NCI-H2029 (cell line): ENCODE measurements at places on chromosomes 13 and 19.
A peak's percentile ranks its signal among the peaks of the same experiment; 100 is the strongest.

- DNase-seq: no peak
These were observed 28.7 kb upstream of the SLC7A10 start for GRCh38 chr19:33254245-33254824.

- DNase-seq: no peak
These were observed 59.3 kb upstream of the WDFY2 start for GRCh38 chr13:51524829-51525566.

DNA sequence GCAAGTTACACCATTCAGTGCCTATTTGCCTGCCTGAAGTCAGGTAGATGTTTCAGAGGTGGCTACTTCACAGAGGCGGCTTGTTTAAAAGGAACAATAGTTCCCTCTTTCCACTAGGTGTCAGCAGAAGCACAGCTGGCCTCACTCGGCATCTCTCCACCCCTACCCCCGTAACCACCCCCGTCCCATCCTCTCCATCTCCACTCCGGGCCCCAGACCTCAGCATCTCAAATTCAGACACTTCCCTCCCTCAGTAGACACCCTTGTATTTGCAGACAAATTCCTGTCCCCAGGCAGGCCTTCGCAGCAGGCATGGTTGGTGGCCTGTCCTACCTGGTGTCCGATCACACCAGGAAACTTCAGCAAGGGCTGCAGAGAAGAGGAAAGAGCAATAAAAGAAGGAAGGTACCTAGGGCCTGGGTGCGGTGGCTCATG lies 9.1 kb upstream of the DPP9 start:
- DNase-seq: peak; percentile 55

DNA sequence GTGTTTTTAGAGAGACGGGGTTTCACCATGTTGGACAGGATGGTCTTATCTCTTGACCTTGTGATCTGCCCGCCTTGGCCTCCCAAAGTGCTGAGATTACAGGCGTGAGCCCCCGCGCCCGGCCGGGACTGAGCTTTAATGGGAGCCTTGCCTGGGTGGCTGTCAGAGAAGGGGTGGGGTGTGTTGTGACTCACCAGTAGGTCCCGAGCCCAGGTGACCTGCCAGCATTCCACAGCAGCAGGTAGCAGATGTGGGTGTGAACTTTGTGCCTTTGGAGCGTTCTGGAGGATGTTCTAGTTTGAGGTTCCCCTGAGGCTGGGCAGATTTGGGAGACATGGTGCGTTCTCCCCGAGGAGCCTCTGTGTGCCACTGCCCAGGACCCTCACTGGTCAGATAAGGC lies 7.1 kb upstream of the EPN1 start:
- DNase-seq: no peak

GRCh38 chr13:98083507-98083906 lies 59.4 kb upstream of the FARP1 start:
- no peak for DNase-seq

DNA sequence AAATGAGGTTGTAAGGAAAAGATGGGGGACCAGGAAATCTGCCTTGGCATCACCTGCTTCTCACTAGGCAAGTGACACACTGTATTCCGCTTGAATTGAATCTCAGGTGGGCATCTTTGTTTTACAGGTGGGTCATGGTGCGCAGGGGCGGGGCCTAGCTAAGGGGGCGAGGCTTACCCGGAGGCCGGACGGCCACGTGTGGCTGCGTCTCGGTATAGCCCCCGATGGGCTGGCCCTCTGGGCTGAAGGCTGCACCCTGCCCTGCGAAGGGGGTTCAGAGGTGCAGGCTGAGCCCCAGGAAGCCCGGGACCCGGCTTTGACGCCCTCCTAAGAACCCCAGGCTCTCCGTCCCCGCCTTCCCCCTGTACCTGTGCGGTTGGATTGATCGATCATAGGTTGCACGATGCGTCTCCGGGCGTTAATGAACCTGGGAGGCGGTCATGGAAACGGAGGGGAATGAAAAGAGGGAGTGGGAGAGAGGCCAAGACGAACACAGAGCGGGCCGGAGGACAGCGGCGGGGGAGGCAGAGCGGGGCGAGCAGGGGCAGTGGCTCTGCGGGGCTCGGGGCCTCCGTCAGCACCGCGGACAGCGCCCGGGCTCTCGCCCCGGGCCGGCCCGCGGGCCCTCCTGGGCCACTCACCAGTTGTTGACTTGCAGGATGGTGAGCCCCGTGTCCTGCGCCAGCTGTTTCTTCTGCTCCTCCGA lies 12.5 kb downstream of the MEIS3 start:
- no peak for DNase-seq

- DNase-seq: no peak
These were observed 15.2 kb downstream of the EPN1 start for GRCh38 chr19:55690109-55690768.

GRCh38 chr13:22262001-22262885 lies 591.4 kb downstream of the FGF9 start:
- no peak for DNase-seq

- DNase-seq: no peak
These were observed 27.3 kb downstream of the TM9SF2 start for GRCh38 chr13:99528547-99528946.

DNA sequence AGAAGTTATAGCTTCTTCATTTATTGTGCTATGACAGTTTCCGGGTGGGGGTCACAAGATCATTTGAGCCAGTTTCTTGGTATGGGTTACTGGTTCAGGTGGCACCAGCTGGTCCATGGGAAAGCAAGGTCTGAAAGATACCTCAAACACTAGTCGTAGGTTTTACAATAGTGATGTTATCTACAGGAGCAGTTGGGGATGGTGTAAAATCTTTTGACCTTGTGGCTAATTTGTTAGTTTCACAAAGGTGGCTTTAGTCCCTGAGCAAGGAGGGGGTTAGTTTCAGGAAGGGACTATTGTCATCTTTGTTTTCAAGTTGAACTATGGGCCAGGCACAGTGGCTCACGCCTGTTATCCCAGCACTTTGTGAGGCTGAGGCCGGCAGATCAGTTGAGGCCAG lies 24.6 kb downstream of the CHST8 start:
- DNase-seq: no peak

GRCh38 chr19:38337360-38337653 lies 1.7 kb downstream of the CATSPERG start:
- DNase-seq: no peak

- no peak for DNase-seq
These were observed 2.1 kb upstream of the FBXO17 start for GRCh38 chr19:38977445-38978325.

DNA sequence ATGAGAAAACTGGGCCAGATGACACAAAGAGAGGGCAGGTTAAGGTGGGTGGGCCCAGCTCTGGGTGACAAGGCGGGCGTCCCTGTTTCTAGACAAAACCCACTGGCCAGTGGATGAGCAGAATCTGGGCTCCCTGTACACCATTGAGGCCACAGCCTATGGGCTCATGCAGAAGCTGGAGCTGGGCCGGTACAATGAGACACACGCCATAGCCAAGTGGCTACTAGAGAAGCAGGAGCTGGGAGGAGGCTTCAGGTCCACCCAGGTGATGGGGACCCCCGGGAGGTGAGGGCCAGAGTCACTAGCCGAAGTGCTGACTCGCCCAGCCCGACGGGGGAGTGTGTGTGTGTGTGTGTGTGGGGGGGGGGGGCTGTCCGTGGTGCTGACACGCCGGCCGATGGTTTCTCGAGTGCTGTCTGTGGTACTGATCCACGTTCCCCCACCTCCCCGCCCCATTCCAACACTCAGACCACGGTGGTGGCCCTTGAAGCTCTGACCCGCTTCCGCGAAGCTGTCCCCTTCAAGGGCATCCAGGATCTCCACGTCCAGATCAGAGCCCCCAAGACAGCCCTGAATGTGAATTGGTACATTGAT lies 24.3 kb upstream of the SHFL start:
- DNase-seq: no peak

DNA sequence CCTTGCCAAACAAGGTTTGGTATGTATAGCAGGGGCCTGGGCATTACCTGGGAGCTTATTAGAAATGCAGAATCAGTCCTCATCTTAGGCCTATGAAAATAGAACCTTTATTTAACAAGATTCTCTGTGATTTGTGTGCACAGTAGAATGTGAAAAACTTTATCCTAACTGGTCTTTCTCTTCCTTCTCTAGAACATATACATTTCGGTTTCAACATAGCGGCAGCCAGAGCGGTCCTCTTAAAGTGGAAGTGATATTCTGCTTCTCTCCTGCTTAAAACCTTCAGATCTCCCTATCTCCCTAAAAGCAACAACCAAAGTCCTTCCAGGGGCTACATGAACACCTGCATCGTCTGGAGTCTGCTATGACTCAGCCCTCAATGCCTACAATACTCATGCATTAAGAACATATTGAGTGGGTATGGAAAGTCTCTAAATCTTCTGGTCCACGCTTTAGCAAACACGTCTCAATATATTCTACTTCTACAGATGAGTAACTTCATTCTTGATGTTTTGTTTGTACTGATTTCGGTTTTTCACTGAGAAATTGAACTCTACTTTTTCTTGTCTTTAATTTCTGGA lies 84.5 kb downstream of the SPRY2 start:
- DNase-seq: no peak
